ENCODE measurements at places on chromosomes 4 and X.

DNA sequence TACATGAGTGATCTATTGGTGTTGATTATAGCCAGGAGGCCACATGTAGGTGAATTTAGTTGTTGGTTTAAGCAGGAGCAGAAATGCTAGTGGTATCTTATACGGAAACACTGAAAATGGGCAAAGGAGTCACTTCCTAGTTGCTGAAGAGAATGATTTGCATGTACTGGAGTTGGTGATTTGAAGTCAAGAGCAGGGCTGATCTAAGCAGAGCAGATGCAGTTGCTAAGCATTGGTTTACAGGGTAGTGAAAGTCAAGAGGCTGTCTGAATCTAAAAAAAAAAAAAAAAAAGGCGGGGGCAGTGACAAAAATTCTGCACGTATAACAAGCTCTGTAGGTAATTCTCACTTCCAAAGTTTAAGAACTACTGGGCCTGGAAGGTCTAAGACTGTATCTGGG is 90.4 kb upstream of the HPRT1 start:
- DNase-seq = no peak

DNA sequence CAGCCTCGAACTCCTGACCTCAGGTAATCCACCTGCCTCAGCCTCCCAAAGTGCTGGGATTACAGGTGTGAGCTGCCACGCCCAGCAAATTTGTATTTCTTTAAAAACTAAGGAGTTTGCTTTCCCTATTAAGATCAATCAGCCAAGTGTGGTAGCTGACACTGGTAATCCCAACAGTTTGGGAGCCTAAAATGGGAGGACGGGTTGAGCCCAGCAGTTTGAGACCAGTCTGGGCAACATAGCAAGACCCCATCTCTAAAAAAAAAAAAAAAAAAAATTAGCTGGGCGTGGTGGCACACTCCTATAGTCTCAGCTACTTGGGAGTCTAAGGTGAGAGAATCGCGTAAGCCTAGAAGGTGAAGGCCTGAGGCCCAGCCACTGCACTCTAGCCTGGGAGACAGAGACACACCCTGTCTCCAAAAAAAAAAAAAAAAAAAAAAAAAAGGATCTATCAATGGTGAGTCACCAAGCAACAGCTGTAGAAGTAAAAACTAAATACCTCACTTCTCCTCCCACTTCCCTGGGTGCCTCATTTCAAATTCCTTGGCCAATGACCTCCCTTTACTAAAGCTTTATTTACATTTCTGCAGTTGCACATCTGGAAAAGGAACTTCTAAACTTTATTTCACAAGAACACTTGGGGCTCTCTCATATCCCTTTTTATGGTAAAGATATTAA is 54.5 kb downstream of the LDB2 start:
- no peak for DNase-seq

DNA sequence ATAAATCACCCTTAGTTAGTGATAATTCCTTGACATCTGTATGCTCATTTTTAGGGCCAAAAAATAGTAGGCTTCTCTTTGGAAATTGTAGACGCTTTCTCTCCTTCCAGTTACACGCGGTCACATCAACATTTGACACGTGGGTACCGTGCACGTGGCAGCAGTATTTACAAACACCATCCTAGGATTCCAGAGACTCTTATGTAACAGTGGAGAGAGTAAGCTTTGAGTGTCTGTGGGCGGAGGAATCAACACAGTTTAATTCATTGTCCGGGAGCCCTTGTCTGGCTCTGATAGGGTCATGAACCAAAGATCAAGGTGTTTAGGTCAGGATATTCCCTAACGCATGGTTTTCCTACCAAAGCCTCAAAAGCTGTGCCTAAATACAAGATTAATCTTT is 12.2 kb downstream of the TET2 start:
- DNase-seq = no peak

DNA sequence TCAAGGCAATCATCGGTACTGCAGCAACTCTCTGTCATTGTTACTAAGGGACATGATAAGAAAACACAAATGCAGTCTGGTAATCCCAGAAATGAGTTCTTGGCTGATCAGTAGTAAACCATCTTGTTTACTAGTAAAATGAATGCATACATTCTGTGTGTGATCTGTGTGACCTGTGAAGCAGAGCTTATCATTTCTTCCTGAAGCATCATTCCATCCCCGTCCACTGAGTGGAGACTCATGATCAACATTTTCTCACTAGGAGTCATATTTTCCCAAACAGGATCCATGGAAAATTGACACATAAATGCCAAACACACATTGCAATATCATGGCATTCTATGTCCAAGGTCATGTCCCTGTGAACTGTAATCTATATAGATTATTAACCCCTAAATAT is 226.1 kb downstream of the ANKRD50 start:
- DNase-seq = no peak

DNA sequence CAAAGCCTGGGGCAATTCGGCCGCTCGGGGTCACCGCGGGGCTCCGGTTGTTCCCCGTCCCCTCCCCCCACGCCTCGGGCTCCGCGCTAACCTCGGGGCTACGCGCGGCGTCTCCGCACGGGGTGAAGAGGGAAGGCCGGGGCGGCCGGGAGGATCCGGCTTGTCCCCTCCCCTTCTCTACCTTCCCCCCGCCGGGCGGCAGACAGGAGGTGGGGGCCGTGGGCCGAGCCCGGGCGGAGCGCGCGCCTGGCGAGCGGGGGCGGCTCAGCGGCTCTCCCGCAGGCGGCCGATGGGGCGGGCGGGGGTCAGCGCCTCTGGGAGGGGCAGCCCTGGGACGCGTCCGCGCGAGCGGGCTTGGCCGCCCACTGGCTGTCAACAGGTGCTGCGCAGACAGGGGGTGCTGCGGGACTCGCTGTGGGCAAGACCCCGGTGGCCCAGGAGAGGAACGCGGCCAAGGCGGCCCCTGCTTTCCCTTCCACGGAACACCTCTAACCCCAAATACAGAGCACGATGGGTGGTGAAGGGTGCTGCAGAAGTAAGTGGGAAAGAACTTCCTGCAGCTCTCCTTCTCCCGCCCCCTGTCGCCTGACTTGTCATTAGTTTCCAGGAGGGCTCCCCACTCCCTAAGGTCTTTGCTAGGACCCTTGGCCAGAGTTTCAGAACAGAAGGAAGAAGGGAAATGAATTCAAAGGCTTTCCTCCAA is at the start of gene PDGFC:
PDGFC (minus strand) TSS at position 124 of the 703 bp plus-strand sequence. CDS start 896 bp downstream, outside the sequence.
- DNase-seq = peak; percentile 6

Data from stimulated activated CD4-positive, alpha-beta T cell treated with anti-CD3 and anti-CD28 coated beads, Interleukin-2, amount 100 ng/mL, for 24 hours (primary cell).